ENCODE measurements at places on chromosomes 13 and 19. TPM values are rescaled to one million over a fixed set of nuclear protein-coding genes. Genes with fewer than 3 reads are reported as not detected.

DNA sequence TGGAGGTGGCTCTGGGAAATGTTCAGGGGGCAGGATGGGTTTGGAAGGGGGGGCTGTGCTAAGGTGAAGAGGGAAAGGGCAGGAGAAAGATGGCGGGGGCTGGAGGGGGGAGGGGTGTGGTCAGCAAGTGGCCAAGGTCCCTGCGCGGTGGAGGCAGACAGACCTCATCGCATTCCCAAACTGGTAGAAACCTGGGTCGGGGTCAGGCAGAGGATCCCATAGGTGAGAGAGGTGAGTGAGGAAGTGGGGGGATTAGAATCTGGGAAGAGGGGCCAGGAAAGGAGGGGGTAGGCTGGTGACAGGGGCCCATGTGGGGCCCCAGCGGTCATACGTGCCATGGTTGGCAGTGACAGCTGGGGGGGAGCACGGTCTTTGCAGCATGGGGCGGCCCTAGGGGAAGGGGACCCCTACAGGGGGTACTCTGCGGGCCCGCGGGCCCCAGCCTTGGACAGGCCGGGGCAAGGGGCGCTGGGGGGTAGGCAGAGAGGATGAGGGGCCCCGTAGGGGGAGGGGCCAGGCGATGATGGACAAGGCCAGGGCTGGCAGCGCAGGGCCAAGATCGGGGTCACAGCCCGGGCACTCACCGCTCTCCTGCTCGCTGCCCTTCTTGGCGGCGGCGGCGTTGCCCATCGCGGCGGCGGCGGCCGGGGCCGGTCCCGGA is 514 bp downstream of the PRKACA start:
- no peak for DNase-seq

DNA sequence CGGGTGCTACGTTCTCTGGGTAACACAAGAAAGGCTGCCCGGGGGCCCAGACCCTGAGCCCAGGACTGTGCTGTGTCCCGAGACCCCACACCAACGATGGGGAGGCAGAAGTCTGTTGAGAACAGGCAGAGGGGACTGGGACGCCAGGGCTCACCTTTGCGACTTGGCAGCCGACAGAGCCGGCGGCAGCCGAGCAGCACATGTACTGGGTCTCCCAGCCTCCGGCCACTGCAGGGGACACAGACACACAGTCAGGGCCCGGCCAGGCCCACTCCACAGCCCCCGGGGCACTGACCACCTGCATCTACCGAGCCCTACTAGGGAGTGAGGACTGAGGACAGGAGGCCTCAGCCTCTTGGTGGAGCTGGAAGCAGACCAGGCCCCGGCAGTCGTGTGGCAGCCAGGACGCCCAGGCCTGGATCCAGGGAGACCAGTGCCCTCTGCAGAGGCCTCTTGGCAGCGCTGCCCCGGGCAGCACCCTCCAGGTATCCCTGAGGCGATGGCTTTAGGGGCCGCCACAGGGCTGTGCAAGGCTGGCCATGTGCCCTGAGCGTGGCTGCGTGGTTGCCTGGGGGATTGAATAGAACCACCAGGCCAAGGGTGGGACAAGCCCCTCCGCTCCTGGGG is 5.6 kb upstream of the ATP8B3 start:
- no peak for DNase-seq

- DNase-seq = no peak
Observed at GRCh38 chr19:2512523-2513431, 36.9 kb downstream of the GADD45B start.

GRCh38 chr19:52007451-52007805 is 583 bp downstream of the ZNF615 start:
- no peak for DNase-seq

Gene GRK1
- not detected for total RNA-seq

DNA sequence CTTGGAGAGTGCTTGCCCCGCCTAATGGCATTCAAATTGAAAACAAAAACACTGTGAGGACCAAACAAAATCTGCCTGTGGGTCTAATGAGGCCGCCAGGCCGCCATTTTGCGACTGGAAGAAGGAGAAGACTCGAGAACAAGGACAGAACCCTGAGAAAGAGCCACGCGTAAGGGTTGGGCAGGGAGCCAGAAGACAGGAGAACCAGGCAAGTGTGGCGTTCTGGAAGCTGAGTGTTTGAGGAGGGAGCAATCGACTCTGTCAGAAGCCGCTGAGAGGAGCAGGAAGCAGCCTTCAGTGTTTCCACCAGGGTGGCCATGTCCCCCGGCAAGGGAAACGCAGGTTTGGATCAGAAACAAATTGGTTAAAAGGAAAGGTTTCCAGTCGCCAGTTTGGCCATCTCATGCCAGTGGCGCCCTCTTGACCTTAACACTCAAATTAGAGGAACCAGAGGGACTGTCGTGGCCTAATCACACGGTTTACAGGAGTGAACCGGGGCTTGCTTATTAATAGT is 10.2 kb upstream of the PTOV1 start:
- DNase-seq = no peak

Gene PRSS57
- not detected for total RNA-seq

- DNase-seq = no peak
Observed at GRCh38 chr13:110422913-110423688, 116.0 kb downstream of the COL4A2 start.

DNA sequence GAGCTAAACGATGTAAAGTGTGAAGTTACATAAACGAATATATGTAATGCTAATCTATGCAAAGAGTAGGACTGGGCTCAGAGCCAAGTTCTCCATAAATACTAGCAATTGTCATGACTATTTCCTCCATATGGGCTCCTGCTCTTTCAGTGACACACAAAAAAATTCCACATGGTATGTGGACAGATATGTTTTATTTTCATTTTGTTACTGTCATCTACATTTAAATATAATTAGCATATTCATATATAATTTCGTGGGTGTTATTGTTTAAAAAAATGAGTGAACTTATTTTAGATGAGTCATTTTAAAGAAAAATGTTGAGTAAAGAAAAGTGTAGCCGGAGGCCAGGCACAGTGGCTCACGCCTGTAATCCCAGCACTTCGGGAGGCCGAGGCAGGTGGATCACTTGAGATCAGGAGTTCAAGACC is 5.0 kb upstream of the IGSF23 start:
- DNase-seq = no peak

DNA sequence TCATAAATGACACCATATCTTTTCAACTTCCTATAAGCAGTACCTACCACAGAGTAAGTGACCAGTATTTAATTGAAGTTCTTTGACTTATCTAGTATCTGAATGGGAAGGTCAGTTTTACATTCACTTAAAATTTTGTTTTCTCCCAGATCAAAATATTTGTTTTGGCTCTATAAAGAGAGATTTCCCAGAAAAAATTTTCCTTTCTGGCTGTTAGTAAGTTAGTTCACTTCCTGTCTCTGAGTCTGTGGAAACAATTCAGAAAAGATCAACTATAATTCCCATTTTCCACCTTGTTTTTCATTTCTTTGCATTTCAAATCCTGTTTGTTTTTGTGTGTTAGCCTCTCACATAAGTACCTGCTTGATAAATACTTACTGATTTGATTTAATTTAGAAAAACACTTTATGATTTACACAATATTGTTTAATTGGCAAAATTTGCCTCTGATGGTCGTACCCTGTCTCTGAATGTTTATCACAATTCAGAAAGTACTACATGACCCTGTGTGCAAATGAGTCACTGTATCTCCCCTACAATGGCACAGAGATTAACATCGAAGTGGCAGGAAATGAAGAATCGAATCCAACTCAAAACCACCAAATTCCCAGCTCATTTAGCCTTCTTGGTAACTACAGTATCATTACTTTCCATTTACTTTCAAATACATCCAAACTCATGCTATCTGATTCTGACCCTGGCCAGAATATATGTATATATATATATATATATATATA is 15.4 kb upstream of the MED4 start:
- DNase-seq = no peak

Gene F10
- 7.8 TPM for total RNA-seq

Gene NLRP4
- not detected for total RNA-seq

Gene GGN
- 0.34 TPM for total RNA-seq

DNA sequence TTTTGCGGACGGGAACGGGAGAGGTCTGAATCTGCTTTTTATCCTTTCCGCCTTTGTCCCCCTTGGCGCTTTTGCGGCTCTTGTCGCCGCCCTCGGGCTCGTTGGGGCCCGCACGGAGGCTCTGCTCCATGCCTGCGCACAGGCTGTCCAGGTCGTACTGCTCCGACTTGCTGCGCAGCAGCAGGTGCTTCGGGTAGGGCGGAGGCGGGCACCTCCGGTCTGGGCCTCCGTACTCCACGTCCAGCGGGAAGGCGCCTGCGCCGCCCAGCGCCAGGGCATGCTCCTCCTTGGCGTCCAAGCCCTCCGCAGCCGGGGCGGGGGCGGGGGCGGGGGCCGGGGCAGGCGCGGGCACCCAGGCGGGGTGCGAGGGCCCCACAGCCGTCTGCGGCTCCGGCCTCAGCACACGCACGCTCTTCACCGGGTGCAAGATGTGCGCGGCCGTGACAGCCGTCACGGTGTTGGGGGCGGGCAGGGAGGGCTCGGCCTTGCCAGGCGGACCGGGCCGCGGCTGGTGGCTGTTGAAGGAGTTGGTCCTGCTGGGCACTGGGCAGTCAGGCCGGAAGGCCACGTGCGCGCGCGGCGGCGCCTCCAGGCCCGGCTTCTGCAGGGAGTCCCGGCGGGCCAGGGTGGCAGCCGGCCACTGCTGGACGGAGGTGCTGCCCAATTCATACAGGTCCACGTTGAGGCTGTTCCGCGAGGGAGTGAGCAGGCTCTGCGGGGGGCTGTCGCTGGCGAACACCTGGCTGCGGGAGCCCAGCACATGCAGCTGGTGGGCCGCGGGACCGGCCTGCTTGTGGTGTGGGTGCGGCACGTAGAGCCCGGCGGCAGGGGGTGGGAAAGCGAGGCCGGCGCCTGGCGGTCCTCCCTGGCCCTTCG is 73.1 kb downstream of the LATS2 start:
- no peak for DNase-seq

DNA sequence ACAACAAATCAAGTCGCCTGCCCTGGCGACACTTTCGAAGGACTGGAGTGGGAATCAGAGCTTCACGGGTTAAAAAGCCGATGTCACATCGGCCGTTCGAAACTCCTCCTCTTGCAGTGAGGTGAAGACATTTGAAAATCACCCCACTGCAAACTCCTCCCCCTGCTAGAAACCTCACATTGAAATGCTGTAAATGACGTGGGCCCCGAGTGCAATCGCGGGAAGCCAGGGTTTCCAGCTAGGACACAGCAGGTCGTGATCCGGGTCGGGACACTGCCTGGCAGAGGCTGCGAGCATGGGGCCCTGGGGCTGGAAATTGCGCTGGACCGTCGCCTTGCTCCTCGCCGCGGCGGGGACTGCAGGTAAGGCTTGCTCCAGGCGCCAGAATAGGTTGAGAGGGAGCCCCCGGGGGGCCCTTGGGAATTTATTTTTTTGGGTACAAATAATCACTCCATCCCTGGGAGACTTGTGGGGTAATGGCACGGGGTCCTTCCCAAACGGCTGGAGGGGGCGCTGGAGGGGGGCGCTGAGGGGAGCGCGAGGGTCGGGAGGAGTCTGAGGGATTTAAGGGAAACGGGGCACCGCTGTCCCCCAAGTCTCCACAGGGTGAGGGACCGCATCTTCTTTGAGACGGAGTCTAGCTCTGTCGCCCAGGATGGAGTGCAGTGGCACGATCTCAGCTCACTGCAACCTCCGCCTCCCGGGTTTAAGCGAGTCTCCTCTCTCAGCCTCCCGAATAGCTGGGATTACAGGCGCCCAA is at the start of gene LDLR:
Gene LDLR (plus strand): TSS at position 210 of the 760 bp plus-strand sequence. CDS start 86 bp downstream, at position 296.
- peak; percentile 85 for DNase-seq

- DNase-seq = no peak
Observed at GRCh38 chr19:17320435-17320834, 11.1 kb downstream of the DDA1 start.

- no peak for DNase-seq
Observed at GRCh38 chr13:98543378-98544103, 33.4 kb downstream of the STK24 start.

DNA sequence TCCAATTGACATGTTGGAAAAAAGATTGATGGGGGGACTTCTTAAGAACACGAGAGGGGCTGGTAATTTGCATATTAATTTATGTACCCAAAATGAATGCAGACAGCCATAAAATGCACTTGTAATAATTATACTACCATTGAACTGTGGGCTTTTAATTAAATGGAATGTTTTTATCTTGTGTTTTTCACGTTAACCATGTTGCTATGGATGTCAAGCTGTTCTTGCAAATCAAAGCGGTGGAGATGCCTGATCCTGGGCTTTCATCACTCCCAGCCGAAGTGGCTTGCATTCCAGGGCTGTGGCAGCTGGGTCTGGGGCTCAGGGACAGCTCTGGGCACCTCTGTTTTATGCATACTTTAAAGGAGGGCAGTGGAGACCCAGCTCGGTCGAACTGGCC is 179.4 kb upstream of the TMTC4 start:
- DNase-seq = no peak

Gene TUBB4A
- 0.35 TPM for total RNA-seq

DNA sequence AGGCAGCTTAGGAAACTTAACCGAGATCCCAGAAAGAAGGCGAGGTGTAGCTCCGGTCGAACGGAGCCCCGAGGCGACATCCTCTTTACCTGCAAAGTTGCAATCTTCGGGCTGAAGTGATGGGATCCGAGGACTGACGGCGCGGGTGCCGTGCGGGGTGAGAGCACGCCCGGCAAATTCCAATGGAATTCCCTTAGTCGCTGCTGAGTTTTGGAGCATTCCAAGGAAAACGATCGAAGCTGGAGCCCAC is 141 bp downstream of the TRPC4 start:
- DNase-seq = no peak

Gene TRPC4
- total RNA-seq = 0.76 TPM

Gene IQCN
- 3.0 TPM for total RNA-seq

DNA sequence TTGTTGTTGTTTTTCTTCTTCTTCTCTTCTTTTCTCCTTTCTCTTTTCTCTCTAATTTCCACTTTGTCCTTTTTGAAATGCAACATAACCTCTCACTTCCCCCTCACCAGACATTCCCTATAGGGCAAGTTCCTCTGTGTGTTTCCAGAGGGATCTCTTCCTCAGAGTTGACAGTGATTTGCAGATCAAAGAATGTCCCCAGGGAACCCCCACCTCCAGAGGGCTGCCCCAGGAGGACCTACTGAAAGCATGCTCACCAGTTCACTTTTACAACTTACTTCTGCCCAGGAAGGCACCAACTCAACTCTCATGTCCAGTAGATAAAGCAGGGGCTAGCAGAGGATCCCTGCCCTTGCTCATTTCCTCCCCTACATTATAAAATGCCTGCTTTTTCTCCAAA is 1648.0 kb downstream of the PCDH9 start:
- DNase-seq = no peak

DNA sequence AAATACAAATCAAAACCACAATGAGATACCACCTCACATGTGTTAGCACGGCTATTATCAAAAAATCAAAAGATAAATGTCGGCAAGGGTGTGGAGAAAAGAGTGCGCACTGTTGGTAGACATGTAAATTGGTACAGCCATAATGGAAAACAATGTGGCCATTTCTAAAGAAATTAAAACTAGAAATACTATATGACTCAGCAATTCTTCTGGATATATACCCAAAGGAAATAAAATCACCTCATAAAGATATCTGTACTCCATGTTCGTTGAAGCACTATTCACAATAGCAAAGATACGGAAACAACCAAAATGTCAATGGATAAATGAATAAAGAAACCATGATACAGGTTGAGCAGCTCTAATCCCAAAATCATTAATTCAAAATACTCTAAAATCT is 30.8 kb downstream of the VWA8 start:
- DNase-seq = no peak

- no peak for DNase-seq
Observed at GRCh38 chr13:79663977-79664636, 183.2 kb downstream of the NDFIP2 start.

GRCh38 chr19:16106121-16106520 is 5.6 kb upstream of the RAB8A start:
- DNase-seq = no peak

Gene TTC9B
- total RNA-seq = not detected

- no peak for DNase-seq
Observed at GRCh38 chr19:35905178-35905727, 2.8 kb downstream of the TYROBP start.
